NCI-H524 treated with DMSO at 0.1 percent for 48 hours (cell line): ENCODE measurements at places on chromosomes 7 and 10.
A peak's percentile ranks its signal among the peaks of the same experiment; 100 is the strongest.

DNA sequence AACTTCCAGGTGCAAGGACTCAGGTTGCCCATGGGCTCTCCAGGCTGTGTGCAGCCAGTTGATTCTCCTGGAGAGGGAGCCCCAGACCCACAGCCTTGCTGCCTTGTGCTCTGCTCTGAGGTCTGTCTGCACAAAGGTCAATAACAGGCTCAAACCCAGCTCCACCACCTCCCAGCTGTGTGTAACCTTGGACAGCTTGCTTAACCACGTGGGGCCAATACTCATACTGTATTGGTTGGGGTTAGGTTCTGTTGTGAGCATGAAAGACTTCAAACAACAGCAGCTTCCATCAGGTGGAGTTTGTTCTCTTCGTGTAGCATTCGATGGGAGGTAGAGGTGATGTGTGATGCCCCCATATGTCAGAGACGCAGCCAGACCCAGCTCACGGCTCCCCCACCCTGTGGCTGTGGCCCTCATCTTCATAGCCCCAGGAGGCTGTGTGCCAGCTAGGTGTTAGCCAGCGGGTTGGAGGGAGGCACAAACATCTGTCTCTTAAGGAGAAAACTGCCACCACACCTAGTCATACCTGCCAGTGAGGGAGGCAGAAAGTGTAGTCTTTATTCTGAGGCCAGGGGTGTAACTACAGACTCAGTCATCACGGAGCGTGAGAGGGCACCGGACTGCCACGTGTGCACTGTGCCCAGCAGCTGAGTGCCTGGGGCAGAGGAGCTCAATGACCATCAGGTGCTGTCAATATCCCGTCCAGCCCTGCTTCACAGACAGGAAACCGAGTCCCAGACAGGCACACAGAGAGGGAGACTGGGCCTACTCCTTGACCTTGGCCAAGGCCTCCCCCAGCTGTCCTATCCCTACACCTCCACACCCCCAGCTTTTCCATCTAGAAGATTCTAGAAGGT, 8.1 kb upstream of the POLD2 start:
- DNase-seq: peak; percentile 41

DNA sequence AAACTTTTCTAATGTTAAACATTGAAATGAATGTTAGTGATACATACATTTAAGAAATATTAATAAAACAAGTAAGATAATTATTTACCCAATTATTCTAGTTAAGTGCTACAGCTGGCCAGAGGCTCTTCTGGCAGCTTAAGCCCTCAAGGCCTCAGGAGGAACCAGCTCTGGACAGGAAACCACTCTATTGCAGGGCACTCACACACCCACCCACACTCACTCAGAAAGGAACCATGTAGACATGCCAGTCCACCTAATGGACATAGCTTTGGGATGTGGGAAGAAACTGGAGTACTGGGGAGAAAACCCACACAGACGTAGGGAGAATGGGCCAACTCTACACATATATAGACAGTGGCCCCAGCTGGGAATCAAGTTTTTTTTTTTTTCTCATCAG, 28.2 kb downstream of the UMAD1 start:
- DNase-seq: no peak

DNA sequence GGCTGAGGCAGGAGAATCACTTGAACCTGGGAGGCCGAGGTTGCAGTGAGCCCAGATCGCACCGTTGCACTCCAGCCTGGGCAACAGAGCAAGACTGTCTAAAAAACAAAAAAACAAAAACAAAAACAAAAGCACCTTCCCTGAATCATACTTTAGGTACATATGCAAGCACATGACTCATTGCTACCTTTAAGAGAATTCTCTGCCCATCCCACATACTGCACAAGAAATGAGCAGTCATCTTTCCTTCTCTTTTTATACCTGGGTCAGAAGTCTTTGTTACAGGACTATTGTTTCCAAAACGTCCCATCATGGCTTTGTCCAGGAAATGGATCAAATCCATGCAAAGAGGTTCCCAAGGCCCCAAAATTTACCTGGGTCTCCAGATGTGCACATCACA, 21.5 kb upstream of the AKR1B10 start:
- no peak for DNase-seq

GRCh38 chr10:124225467-124226270, 132.3 kb upstream of the CHST15 start:
- no peak for DNase-seq

- no peak for DNase-seq
These were observed 447 bp downstream of the RSU1 start for GRCh38 chr10:16816830-16817124.

DNA sequence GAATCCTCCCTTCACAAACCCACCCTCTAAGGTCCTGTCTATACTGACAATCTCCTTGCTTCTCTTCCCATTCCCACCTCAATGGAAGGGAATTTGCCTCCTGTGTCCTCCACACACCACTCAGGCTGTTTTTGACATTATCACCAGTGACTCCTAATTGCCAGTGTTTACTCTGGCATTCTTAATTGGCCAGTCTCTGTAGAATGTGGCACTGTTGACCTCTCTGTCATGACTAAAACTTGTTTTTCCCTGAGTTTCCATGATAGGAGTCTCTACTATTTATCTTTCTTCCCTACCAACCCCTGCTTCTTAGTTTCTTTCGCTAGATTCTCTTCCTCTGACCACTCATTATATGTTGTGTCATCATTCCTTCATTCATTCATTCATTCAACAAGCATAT, 12.1 kb downstream of the SLC16A12 start:
- no peak for DNase-seq
